Cortex of kidney (tissue), 1 donor: ENCODE measurements at places on chromosomes 5 and 9.

- no peak for DNase-seq
Observed at GRCh38 chr5:179319741-179320281, 25.4 kb downstream of the ADAMTS2 start.

DNA sequence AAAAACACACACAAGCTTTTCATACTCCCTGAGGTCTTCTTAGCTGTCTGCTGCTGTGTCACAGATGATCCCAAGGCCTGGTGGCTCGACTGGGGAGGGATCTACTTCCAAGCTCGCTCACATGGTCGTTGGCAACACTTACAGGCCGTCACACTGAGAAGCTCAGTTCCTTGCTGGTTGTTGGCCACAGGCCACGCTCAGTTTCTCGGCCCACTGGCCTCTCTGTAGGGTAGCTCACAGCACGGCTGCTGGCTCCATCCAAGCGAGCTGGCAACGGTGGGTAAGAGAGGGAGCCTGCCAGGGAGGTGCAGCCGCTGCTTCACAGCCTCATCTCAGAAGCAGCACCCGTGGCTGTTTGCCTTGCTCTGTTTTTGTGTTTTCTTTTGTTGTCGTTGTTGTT, 43.8 kb upstream of the GFPT2 start:
- DNase-seq: no peak

DNA sequence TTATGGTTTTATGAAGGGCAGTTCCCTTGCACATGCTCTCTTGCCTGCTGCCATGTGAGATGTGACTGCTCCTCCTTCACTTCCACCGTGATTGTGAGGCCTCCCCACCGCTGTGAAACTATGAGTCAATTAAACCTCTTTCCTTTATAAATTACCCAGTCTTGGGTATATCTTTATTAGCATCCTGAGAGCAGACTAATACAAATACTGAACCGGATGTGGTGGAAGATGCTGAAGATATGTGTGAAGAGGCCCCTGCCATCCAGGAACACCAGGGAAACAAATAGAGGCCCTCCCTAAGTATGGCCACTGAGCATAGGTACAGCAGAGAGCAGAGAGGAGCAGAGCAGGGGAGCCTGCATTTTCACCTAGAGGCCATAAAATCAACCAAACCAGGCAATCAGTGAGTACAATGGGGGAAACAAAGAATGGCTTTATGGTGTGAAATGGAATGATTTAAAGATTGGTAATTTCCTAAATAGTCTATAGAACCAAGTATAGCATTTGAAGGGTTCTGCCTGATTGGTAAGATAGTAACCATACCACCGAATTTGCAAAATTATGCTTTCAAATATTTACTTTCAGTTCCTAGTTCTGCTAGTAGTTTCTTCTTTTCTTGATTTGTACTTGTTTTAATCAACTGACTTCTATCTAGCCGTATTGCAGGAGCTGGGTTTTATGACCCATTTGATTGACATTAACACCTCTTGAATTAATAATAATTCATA, 421.6 kb downstream of the IRX1 start:
- no peak for DNase-seq

GRCh38 chr5:127959152-127959764, 124.3 kb upstream of the SLC12A2 start:
- no peak for DNase-seq

GRCh38 chr5:80399526-80400239, 8.2 kb upstream of the ZFYVE16 start:
- no peak for DNase-seq

DNA sequence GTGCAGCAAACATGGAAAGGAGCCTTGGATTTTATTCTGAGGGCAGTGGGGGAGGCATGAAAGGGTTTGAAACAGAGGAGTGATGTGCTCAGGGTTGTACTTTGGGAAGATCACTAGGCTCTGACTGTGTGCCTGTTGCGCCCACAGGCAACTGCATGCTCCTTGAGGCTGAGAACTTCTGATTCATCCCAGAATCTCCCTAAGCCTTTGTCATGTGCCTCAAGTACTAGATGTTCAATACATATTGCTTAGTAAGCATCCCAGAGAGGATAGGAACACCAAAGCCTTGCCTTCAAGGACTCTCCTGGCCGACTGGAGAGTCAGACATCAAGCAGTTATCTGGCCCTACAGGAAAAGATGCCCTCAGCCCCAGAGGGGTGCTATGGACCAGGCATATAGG, 54.1 kb downstream of the ARHGEF37 start:
- no peak for DNase-seq

- no peak for DNase-seq
Observed at GRCh38 chr9:114176624-114177291, 21.4 kb downstream of the COL27A1 start.

DNA sequence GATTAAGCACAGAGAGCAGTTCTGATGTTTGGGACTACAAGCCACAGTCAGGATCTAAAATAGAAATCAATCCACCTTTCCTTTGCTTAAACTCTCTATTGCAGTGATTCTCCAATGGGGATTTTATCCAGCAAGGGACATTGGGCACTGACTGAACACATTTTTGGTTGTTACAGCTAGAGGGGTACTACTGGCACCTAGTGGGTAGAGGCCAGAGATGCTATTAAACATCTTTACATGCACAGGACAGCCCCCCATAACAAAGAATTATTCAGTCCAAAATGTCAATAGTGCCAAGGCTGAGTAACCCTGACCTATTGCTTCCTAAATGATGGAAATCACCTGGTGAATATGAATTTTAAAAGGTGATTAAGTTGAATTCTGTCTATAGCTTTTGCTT, 12.0 kb downstream of the ZNF622 start:
- DNase-seq: no peak

- DNase-seq: no peak
Observed at GRCh38 chr9:14906000-14906399, 4.2 kb downstream of the FREM1 start.

DNA sequence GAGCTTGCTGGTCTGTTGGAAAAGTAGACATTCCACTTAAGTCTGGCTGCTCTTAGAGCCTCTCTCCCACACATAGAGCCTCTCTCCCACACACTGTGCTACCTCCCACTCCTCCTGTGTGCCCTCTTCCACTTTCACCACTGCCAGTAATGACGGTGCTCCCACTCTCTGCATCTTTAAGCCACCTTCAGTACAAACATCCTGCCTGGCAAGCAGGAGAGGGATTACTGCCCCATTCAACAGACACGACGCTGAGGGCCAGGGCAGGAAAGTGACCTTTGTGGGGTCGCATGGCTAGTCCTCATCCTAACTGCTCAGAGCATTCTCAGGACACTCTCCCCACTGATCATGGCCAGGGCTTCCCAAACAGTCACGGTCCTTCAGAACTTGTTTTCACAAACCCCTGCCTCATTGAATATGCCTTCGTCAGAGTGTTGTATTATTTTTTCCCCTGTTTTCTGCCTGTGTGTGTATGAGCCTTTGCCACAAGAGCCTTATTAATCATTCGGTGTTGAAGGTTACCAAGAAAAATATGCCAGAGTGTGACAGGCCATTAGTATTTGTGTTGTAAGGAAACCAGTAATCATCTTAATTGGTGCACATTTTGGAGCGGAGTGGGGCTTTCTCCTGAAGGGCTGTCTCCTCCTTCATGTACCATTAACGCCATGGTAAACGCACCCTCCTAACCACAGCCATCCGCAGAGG, 87.1 kb upstream of the SAP30L start:
- no peak for DNase-seq

DNA sequence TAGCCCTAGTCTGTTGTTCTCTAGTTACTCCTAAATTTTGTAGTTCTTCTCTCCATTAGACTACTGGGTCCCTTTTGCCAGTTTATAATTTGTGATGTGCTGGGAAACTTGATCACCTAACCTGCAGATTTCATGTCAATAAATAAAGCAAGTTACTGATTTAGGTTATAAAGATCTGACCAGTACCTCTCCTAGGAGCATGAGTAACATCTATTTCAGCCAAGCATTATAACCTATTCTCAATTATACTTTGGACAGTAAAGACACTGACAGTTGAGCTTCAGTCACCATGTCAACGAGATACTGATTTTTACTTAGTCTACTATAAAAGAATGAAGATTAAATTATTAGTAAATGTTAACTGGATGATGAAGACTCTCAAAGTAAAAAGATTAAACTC, 36.7 kb downstream of the CSNK1A1 start:
- DNase-seq: no peak

GRCh38 chr5:154368041-154368800, 77.6 kb upstream of the SAP30L start:
- no peak for DNase-seq

GRCh38 chr9:136942112-136942880, 2.2 kb downstream of the FBXW5 start:
- DNase-seq: no peak

- DNase-seq: no peak
Observed at GRCh38 chr9:4547016-4547415, 56.7 kb downstream of the SLC1A1 start.

DNA sequence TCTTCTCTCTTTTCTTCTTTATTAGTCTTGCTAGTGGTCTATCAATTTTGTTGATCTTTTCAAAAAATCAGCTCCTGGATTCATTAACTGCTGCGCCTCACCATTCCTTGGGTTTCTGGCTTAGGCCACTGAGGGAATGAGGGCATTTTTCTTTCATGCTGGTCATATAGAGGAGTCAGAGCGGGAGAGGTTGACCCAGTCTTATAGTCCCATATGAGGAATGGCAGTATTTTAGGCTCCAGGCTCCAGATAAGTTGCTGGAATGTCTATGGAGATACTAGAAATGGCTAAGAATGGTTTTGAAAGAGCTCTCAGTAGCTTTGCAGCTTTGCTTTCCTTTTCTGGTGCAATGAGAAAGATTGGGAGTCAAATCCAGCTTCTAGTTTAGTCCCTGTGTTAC, 58.2 kb downstream of the GALNT10 start:
- DNase-seq: no peak

DNA sequence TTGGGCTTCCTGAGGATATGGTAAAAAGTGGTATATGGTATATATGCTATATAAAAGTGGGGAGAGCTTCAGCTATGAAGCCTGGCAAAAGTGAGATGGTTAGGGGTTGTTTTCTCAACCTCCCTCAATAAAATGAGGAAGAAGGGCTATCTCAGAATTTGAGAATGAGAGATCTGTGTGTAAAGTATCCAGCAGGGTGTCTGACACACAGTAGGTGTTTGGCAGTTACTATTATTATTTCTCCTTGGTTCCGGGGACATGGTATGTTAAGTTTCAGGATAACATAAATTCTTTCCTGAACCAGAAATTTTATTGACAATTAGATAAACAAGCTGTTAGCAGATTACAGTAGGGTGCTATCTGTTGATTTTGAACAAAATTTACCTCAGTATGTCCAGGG, 94.1 kb downstream of the DENND1A start:
- no peak for DNase-seq

- no peak for DNase-seq
Observed at GRCh38 chr5:124661317-124662141, 84.9 kb downstream of the ZNF608 start.

DNA sequence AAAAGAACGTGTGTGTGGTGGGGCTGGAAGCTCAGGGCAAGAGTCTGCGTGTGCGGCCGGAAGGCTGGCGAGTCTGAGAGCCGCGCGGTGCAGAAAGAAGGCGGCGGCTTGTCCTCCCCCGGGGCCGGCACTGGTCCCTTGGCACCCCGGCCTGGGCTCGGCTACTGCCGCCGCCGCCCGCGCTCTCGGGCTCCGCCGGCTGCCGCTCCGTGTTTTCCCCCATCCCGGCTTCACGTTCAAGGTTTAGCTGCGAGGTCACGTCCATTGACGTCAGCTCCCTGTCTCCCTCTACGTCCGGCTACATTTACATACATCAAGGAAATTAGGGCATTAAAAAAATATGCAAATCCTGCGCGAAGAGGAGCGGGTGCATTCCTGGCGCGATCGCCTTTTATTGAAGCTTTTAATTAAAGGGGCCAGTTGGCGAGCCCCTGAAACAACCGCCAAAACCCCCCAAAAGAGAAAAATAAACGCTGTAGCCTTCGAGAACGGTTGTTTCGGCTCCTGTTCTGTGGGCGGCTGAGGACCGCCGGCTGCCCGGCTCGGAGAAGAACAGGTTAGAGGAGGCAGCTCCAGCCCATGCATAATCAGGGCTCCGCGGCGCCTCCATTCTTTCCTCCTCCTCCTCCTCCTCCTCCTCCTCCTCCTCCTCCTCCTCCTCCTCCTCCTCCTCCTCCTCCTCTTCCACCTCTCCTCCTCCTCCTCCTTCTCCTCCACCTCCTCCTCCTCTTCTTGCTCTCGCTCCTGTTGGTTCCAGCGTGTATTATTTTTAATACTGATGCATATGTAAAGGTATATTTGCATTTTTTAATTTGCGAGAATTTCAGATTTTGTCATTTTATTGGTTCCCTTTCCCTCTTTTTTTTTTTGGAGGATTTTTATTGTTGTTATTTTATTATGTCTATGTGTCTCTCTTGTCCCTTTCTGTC, 207.0 kb downstream of the MEF2C start:
- DNase-seq: no peak

GRCh38 chr5:107876261-107876660, 205.5 kb upstream of the EFNA5 start:
- DNase-seq: no peak

DNA sequence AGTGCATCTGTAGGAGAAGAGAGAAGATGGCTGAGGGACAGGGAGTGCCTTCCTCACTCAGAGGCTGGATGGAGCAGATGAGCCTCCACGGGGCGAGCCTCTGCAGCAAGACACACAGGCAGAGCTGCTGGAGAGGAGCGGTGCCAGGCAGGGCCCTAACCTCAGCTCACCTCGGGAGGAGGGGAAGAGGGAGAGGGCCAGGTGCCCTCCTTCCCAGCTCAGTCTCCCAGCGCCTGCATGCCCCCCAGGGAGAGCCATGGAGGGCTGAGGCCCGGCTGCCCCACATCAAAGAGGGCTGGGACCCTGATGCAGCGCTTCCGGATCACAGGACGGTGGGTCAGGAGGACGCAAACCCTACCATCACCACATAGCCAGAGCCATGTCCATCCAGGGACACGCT, 13.6 kb upstream of the SPATA31E1 start:
- no peak for DNase-seq

- no peak for DNase-seq
Observed at GRCh38 chr9:5052838-5053237, 67.8 kb downstream of the JAK2 start.

DNA sequence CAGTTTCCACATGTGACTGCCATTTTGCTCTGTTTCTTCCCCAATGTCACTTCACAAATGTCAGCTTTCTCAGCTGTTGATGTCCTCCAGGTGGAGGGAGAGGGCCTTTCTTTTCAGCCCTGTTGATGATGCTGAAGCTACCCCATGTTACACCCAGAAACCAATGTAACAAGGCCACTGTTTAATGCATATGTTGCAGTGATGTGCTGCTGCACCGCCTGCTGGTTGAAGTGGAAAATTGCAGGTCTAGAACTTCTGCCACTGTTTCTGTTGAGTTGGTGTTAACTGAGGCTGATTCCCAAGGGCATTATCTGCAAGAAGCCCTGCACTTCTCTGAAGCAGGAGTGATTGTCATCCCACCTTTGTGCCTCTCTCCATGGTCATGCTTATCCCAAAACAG, 428.4 kb downstream of the KDM4C start:
- no peak for DNase-seq

GRCh38 chr9:30039712-30040111, 2344.7 kb upstream of the ACO1 start:
- DNase-seq: no peak

GRCh38 chr9:132114102-132114707, 34.5 kb upstream of the MED27 start:
- DNase-seq: no peak

GRCh38 chr5:122375801-122376200, 63.8 kb downstream of the SNCAIP start:
- no peak for DNase-seq

GRCh38 chr5:135315386-135315785, 83.6 kb downstream of the MACROH2A1 start:
- DNase-seq: no peak
